ENCODE measurements at places on chromosomes 5 and 9. TPM values are rescaled to one million over a fixed set of nuclear protein-coding genes. Genes with fewer than 3 reads are reported as not detected.
A peak's percentile ranks its signal among the peaks of the same experiment; 100 is the strongest.

DNA sequence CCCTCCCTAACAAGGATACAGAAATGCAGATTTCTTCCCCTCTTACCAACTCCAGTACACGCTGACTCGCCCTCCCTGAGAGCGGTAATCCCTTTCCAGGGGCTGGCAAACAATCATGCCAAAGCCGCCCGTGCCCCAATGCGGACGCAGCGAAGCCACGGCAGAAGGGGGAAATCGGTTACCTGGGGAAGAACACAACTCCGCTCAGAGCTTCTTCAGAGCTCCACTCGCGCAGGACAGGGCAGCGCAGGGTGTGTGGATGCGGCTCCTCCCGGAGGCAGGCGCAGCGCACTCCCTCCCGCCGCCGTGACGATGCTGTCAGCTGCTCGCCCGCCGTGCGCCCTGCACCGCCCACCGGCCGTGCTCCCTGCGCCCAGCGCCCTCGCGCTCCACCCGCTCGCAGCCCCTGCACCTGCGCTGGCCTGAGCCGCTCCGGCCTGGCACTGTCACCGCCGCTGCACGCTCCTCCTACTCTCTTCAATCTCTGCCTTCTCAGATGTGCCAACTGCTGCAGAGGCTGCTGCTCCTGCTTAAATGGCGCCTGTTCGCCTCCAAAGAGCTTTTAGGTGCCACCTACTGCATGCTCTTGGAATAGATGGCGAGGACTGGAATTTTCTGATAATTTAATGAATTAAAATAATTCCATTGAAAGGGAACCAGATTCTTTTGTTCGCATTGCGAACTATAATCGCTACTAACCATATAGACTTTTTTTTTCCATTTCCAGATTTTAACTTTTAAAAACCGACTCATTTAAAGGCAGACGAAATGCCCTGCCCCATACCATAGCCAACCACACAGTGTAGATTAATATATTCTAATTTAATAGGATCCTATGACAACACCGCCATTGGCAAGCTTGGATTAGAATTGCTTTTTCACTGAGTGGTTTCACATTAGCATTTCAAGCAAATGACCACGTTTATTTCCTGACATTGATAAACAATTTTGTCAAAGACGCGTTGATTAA lies at the start of gene DIRAS2:
DIRAS2 (minus strand) TSS at position 255 of the 970 bp plus-strand sequence. CDS start 28,997 bp downstream, outside the sequence.
- H3K27ac ChIP-seq: no peak within 1 kb of the TSS
- peak within 1 kb of the TSS; percentile 60 for H3K4me3 ChIP-seq
- peaks cover 3% of the 10 kb centered on the region for H3K4me1 ChIP-seq
- peak; percentile 62 for DNase-seq

DNA sequence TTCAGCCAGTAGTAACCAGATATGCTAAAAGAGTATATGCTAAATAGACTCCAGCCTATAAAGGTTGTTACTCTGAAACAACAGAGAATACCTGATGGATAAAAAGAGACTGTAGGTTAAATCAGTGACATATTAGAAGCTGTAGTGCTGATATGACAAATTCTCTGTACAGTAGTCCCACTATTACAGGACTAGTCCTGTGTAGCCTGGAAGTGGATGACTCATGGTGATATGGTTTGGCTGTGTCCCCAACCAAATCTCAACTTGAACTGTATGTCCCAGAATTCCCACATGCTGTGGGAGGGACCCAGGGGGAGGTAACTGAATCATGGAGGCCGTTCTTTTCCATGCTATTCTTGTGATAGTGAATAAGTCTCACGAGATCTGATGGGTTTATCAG lies 276.2 kb upstream of the POU5F2 start:
- no peaks in the 10 kb centered on the region for H3K4me1 ChIP-seq
- H3K36me3 ChIP-seq: peaks cover 91% of the 10 kb centered on the region
- no peak overlapping the region for H3K4me3 ChIP-seq
- no peak for DNase-seq
- H3K27ac ChIP-seq: no peak overlapping the region
- no peaks in the 10 kb centered on the region for H3K27me3 ChIP-seq

DNA sequence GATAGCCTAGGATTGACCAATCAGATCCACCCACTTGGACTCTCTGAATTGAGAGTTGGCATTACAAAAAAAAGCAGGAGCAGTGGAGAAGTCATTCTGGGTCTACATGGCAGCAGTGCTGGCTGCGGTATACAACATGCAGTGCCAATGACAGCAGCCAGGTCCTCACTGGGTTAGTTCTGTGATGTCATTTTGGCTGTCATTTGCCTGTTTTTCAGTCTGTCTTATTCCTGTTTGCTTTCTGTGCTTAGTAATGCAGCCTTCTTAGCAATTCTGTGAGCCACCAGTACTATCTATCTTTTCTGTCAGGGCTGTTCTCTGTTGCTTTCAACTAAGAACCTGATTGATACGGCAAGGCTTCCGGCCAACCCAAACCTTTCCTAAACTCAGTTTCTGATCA lies 471.8 kb downstream of the BNC2 start:
- H3K4me3 ChIP-seq: no peak overlapping the region
- peaks cover 4% of the 10 kb centered on the region for H3K27me3 ChIP-seq
- no peaks in the 10 kb centered on the region for H3K36me3 ChIP-seq
- no peak for DNase-seq
- H3K4me1 ChIP-seq: no peaks in the 10 kb centered on the region

DNA sequence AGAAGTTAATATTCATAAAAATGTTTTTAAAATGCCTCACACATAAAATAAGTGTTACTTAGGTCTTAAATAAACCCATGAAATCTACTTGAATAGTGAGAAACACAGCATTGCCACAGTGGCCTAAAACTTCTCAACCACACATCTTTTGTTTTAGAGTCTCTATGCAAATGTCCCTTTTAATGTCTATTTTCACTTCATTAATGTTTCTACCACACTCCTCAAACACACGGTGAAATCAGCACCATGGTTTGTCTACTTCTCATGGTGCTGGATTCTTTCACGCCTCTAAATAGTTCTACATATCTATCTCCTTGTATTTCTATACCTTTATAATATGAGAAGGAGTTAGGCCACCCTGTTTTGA lies 111.2 kb downstream of the EDIL3 start:
- no peak for DNase-seq
- H3K27me3 ChIP-seq: no peaks in the 10 kb centered on the region
- no peak overlapping the region for H3K4me3 ChIP-seq
- H3K27ac ChIP-seq: no peak overlapping the region
- H3K36me3 ChIP-seq: no peaks in the 10 kb centered on the region
- no peaks in the 10 kb centered on the region for H3K4me1 ChIP-seq

DNA sequence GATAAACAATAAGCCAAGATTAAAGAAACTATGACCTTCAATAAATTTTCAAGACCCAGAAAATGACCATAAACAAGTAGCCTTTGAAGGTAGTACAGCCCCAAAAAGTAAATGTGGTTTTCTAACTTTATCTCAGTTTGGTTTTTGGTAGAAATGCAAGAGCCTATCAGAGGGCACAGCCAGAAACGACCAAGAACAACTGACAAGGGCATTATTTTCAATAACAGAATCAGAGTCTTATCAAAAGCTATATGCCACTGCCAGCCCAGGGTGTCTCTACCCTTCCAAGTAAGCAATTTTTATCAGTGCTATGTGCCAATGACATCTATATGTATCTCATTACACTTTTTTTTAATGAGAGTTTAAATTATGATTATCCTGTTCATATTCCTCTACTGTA lies 11.8 kb upstream of the SPINK6 start:
- H3K36me3 ChIP-seq: no peaks in the 10 kb centered on the region
- H3K4me3 ChIP-seq: no peak overlapping the region
- peaks cover 13% of the 10 kb centered on the region for H3K27me3 ChIP-seq
- DNase-seq: no peak

- H3K27ac ChIP-seq: no peak overlapping the region
- H3K27me3 ChIP-seq: peaks cover 13% of the 10 kb centered on the region
- H3K4me1 ChIP-seq: no peaks in the 10 kb centered on the region
- no peak overlapping the region for H3K4me3 ChIP-seq
- DNase-seq: no peak
These were observed 33.5 kb upstream of the FST start for GRCh38 chr5:53446908-53447307.

- no peaks in the 10 kb centered on the region for H3K36me3 ChIP-seq
- no peak overlapping the region for H3K27ac ChIP-seq
- H3K4me1 ChIP-seq: no peaks in the 10 kb centered on the region
- DNase-seq: no peak
- no peak overlapping the region for H3K4me3 ChIP-seq
These were observed 523.0 kb downstream of the CSNK1G3 start for GRCh38 chr5:124034963-124035362.

DNA sequence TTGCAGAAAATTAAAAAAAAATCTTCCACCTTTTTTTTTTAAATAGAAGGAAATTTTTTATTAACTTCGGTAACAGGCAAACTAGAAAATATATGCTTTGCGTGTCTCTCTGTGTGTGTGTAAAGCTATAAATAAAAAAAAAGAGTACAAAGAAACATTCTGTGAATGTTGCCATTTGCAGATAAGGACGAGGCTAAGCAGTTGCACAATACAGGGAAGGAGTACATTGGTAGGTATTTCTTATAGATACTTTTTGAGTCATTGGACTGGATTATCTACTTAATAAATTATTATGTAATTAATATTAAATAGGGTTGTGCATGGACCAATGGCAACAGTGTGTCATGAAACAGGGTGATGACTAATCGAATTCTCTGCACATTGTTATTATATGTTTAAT lies 102.4 kb downstream of the CAMK4 start:
- H3K36me3 ChIP-seq: peaks cover 40% of the 10 kb centered on the region
- no peaks in the 10 kb centered on the region for H3K27me3 ChIP-seq
- peaks cover 24% of the 10 kb centered on the region for H3K4me1 ChIP-seq
- DNase-seq: no peak

DNA sequence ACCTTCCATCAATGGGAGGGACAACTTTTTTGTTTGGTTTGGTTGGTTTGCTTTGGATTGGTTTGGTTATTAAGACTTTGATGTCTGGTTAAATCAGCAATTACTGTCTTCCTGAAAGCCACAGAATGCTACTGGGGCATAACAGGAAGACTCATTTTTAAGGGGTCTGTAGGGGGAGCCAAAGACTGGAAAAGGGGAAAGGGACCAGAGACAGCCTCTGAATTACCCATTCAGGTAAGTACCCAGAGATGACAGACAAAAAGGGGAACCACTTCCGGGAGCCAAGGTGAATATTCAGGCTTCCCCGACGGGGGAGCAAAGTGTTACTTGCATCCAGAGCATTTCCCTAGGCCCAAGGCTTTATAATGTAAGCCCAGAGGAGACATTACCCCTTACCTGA lies 4.6 kb upstream of the FEM1C start:
- H3K27ac ChIP-seq: no peak overlapping the region
- peaks cover 9% of the 10 kb centered on the region for H3K4me1 ChIP-seq
- no peaks in the 10 kb centered on the region for H3K27me3 ChIP-seq

DNA sequence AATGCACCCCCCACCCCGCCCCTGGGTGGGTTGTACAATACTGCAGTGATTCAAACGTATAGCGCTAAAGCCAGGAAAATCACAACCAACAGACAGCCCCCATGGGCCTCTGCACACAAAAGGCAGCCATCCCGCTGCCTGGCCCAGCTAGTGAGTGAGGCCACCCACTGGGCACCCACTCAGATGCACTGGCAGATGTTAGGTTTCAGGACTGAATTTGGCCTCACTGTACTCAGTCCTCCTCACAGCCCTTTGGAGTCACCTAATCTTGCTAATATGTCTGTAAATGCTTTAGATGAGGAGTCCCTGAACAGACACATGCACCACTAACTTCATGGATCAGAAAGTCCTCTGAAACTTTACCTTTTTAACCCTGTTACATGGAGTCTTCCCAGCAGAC lies 87.7 kb downstream of the FSTL4 start:
- DNase-seq: no peak
- no peak overlapping the region for H3K4me3 ChIP-seq
- H3K4me1 ChIP-seq: no peaks in the 10 kb centered on the region
- peaks cover 5% of the 10 kb centered on the region for H3K27me3 ChIP-seq
- no peaks in the 10 kb centered on the region for H3K36me3 ChIP-seq
- H3K27ac ChIP-seq: no peak overlapping the region

DNA sequence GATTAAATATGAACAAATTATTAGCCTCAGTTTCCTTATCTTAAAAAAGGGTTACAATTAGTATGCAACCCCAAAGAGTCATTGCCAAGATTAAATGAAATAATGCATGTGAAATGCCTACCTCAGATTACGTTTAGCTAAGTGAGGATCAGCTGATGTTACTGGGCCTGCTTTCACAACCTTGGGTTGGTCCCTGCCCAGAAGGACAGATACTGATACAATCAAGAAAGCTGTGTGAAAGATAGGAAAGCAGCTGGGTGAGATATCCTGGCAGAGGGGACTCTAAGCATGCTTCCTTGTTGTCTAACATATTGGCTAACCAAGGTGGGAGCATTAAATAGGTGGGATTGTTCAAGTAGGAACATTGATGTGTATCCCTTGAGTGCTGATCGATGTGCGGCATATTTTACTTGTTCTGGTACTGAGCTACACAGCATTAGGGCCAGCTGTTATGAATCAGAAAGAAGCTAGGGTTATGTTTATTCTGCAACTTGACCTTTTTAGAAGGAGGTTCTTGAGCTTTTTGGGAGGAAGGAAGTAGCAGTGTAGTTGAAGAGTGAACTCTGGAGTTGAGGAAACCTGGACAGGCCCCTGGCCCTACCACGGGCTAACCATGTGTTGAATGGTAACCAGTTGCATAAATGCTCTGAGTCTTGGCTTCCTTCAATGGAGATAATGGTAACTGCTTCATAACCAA lies 28.9 kb downstream of the SNX24 start:
- DNase-seq: no peak
- no peaks in the 10 kb centered on the region for H3K27me3 ChIP-seq
- H3K4me1 ChIP-seq: no peaks in the 10 kb centered on the region
- no peak overlapping the region for H3K27ac ChIP-seq

DNA sequence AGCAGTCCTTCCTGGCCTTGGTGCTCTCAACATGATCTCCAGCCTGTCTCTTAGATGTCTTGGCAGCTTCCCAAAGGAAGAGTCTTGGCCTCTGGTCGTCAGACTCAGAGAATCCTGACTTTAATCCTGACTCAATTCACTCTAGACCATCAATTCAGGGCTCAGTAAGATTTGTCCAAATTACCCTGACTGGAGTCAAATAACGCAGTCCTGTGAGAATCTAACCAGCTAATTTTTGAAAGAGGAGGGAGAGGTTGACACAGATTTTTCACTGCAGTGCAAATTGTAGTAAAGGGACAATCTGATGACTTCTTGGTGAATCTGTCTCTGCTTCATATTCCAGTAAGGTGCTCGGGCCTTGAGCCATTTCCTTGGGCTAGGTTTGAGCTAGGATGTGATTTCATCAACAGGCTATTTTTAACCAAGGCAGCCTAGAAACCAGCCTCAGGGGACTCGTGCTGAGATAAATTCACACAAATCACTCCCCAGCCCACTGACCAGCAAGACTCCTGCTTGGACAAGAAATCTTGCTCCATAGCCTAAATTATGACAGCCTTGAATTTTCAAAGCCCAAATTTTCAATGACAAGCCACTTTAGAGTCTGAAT lies 257.4 kb downstream of the ENC1 start:
- H3K36me3 ChIP-seq: no peaks in the 10 kb centered on the region
- no peak overlapping the region for H3K4me3 ChIP-seq
- no peak for DNase-seq
- H3K27ac ChIP-seq: no peak overlapping the region

Gene GPSM1
- total RNA-seq: 10.8 TPM

Gene PGM5
- not detected for total RNA-seq

Gene IFNA2
- total RNA-seq: not detected

Gene PCDHGA10
- total RNA-seq: not detected

Gene GBA2
- total RNA-seq: 19.6 TPM

Gene DIPK1B
- total RNA-seq: 0.21 TPM

Gene F2RL2
- total RNA-seq: not detected
